ENCODE measurements at places on chromosomes 13 and 19. TPM values are rescaled to one million over a fixed set of nuclear protein-coding genes. Genes with fewer than 3 reads are reported as not detected.

CYP2A6 gene
- not detected for total RNA-seq

SHISA7 gene
- not detected for total RNA-seq

UHRF1 gene
- 173 TPM for total RNA-seq

FAAP24 gene
- 8.9 TPM for total RNA-seq

TMEM221 gene
- not detected for total RNA-seq

TJP3 gene
- 1.3 TPM for total RNA-seq

LILRB2 gene
- not detected for total RNA-seq

PALM3 gene
- not detected for total RNA-seq

UBE2L5 gene
- not detected for total RNA-seq

CERS1 gene
- not detected for total RNA-seq

PRODH2 gene
- total RNA-seq = not detected

ZIC2 gene
- total RNA-seq = not detected

OLFM2 gene
- 9.2 TPM for total RNA-seq

TGFBR3L gene
- 3.6 TPM for total RNA-seq
